ENCODE measurements at places on chromosomes 6 and 20. TPM values are rescaled to one million over a fixed set of nuclear protein-coding genes. Genes with fewer than 3 reads are reported as not detected.

Gene LAMA2
- 0.80 TPM for total RNA-seq

Gene ADGRB3
- total RNA-seq, result 0.09 TPM

Gene PNLDC1
- total RNA-seq, result 0.71 TPM

Gene IRF4
- not detected for total RNA-seq

Gene GOPC
- 33.5 TPM for total RNA-seq

Gene SIRPD
- not detected for total RNA-seq

Gene TRIM38
- 20.6 TPM for total RNA-seq

Gene BANF2
- total RNA-seq, result not detected

Gene BTN3A1
- total RNA-seq, result 40.5 TPM
